ENCODE measurements at places on chromosomes 12 and 14.

DNA sequence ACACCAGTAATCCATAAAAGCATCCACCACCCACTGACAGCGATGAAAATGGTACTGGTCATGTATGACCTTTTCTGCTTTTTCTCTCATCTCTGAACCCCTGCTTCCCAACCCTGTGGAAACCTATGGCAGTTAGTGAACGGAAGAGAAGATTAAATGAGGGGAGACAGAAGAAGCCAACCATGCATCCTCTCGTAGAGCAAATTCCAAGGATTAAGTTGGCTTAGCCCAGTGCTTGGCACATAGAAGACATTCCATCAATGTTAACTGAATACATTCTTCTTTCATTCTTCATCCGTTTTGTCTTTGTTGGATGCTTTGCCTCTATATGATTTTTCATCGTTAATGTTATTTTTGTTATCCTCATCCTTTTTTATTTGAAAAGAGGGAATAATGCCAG is 339.7 kb upstream of the FLRT2 start:
- no peak for DNase-seq

DNA sequence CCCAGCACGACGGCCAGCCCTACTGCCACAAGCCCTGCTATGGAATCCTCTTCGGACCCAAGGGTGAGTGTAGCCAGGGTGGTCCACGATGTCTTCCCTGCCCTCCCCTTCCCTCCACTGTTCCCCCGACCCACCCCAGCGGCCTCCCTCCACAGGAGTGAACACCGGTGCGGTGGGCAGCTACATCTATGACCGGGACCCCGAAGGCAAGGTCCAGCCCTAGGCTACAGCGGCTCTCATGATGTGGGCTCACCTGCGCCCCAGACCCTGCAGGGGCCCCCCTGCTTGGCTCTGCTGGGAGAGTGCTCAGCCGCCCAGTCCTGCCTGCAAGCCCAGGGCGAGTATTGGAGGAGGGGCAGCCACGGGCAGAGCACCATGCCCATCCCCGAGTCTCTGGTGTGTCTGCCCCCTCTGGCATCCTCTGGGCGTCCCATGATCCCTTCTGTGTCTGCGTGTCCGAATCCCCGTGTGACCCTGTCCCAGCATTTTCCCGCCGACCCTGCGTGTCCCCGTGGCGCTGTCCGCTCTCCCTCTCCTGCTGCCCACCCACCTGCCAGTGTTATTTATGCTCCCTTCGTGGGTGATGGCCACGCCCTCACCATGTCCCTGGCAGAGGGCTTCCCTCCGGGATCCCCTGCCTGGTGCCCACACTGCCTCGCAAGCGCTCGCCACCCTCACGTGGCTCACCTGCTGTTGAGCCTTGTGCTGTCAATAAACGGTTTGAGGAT is 5.0 kb downstream of the CRIP2 start:
- no peak for DNase-seq

GRCh38 chr14:33342299-33342974 is 403.8 kb downstream of the NPAS3 start:
- no peak for DNase-seq

DNA sequence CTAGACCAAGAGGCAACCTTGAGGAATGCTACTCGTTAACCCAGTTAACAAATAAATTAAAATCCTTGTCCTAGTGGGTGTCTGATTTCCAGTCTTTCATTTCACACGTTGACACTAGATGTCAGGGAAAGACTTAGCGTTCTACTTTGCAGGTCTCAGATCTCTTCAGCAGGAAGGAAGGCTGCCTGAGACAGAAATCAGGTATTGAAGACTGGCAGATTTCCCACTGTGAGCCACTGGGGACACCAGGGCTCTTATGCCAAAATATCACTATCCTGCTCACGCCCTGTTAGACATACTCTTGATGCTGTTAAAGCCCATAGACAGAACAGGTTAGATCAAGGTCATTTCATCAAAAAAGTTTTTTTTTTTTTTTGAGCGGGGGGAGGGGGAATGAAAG is 33.0 kb downstream of the EMP1 start:
- DNase-seq, result no peak

GRCh38 chr14:44168566-44168965 is 338.5 kb downstream of the FSCB start:
- no peak for DNase-seq

DNA sequence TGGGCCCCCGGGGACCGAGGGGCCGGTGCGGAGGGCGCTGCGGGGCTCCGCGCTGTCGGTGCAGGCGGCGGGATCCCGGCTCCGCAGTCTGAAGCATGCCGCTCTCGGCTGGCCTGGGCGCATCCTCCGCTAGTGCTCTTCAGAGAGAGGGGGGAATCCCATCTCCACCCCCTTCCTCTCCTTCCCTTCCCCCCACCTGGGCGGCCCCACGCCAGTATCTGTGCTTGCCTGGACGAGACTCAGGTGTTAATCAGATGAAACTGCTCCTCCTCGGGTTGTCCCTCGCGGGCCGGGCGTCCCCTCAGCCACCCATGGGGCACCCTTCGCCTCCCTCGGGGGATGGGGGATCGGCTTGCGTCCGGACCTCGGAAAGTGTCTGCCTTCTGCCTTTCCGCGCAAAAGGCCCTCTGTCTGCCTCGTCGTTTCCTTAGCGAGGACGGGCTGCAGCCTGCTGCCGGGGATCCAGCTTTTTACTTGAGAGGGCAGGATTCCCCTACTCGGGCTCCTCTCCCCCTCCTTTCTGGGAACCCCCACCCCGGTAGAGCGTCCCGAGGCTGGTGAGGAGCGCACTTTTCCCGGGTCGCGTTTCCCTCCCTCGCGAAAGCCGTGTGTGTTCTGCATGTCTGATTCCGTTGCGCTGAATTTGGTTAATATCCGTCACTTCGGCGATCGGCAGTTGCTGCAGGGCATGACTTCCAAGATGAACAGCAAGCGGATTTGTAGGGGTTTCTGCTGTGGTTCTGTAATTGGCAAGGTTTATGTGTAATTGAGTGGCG is 1.1 kb downstream of the GPHN start:
- DNase-seq, result no peak

DNA sequence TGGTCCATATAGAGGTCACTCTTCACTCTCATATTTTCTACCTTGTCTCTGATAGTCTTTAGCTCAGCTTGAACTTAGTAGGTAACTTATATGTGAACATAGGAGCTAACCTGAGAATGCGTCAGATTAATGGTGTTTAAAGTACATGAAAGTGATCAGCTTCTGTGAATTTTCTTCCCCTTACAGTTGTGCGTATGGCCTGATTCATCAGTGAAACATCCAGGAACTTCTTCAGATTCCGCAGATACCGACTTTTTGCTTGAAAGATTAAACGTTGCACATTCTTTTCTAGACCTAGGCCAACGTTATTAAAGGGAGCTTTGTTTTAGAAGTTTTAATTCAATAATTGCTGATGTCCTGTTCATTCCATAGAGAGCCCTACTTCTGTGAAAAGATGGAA is 1945.1 kb upstream of the SEL1L start:
- peak; percentile 79 for DNase-seq

DNA sequence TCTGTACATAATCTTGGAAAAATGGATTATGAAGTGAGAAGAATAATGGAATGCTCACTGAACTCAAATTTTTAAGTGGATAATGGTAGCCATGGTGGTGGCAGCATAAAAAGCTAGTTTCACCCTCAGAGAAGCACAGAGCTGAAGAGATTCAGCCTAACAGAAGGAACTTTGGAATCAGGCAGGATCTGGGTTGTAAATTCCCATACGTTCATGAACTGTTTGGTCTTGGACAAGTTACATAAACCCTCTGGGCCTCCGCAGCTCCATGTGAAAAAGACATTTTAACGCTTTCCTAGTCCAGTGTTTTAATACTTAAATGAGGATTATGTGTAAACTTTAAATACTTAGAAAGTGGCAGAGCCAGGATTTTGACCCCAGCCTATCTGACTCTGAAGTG is 26.6 kb downstream of the JKAMP start:
- no peak for DNase-seq

DNA sequence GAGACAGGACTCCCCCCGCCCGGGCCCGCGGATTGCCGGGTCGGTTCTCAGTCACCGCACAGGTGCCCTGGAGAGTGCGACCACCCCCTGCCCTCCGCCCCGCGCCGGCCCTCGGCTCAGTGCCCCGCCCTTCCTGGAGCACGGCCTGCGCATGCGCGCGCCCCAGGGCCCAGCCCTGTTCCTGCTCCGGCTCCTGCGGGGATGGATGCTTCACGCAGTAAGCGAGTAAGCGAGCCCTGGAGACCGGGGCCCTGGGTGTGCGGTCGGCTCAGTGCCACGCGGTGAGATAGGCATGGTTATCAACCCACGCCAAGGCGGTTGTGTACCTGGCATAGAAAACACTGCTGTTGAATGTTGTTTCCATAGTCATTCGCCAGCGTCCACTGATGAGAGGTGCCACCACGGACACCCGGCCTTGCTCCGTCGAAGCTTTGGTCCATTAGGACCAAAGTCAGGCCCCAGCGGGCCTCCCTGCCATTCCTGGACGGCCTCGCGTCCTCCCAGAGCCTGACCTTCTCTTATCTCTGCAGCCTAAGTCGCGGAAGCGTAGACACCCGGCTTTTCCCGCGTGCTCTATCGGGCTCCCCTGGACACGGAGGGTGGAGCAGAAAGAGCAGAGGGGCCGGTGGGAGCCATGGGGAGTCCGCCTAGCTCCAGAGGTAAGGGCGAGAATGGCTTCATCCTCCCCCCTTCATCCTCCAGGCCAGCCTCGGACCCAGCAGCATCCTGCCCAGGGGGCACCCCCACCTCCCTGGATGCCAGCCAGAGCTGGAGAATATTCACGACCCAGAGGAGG is 90.6 kb downstream of the PAPOLA start:
- no peak for DNase-seq

DNA sequence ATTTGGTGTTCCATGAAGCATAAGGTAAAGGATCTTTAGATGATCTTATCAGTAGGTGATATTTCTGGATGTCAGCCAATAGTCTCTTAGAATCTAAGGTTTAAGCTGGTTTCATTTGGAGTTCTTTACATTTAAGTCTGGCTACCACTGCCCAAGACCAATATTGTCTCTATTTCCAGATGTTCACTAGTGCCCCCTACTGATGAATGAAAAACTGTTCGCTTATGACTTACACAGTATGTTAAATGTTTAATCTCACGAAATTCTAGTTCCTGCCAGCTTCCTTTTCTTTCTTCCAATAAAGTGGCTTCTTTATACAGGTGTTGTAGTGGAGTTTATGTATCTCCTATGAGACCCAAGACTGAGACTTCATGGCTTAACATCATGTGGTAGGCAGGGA is 31.8 kb upstream of the MIS18BP1 start:
- no peak for DNase-seq

DNA sequence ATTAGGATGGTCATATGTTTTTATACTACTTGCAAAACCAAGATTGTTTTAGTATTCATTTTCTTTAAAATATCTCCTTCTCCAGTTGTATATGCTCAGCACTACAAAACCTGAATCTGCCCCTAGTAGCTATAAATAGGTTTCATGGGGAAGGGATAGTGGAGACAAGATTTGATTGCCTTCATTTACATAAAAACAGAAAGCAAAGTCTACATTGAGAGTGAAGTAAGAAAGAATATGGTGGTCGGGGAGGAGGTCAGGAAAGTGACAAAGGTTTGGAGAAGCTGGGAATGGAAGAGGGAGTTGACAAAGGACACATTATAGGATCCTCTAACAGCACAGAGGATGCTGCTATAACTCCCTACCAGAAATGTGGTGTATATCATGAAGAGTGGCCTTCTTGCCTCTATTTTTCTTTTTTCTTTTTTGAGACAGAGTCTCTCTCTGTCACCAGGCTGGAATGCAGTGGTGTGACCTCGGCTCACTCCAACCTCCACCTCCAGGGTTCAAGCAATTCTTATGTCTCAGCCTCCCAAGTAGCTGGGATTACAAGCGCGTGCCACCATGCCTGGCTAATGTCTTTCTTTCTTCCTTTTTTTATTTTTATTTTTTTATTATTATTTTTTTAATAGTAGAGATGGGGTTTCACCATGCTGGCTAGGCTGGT is 6.6 kb upstream of the LRP6 start:
- no peak for DNase-seq

- DNase-seq, result no peak
Observed at GRCh38 chr12:119728444-119728745, 60.5 kb downstream of the PRKAB1 start.

DNA sequence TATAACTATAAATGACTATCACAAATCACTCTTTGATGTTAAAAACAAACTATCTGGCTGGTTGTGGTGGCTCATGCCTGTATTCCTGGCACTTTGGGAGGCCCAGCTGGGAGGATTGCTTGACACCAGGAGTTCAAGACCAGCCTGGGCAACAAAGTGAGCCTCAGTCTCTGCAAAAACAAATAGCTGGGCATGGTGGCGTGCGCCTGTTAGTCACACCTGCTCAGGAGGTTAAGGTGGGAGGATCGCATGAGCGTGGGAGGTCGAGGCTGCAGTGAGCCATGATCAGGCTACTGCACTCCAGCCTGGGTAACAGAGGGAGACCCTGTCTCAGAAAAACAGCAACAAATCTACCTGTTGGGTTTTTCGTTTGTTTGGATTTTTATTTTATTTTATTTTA is 5.4 kb downstream of the TXNRD1 start:
- DNase-seq, result no peak

GRCh38 chr12:63752283-63752682 is 27.4 kb upstream of the RXYLT1 start:
- DNase-seq, result no peak

DNA sequence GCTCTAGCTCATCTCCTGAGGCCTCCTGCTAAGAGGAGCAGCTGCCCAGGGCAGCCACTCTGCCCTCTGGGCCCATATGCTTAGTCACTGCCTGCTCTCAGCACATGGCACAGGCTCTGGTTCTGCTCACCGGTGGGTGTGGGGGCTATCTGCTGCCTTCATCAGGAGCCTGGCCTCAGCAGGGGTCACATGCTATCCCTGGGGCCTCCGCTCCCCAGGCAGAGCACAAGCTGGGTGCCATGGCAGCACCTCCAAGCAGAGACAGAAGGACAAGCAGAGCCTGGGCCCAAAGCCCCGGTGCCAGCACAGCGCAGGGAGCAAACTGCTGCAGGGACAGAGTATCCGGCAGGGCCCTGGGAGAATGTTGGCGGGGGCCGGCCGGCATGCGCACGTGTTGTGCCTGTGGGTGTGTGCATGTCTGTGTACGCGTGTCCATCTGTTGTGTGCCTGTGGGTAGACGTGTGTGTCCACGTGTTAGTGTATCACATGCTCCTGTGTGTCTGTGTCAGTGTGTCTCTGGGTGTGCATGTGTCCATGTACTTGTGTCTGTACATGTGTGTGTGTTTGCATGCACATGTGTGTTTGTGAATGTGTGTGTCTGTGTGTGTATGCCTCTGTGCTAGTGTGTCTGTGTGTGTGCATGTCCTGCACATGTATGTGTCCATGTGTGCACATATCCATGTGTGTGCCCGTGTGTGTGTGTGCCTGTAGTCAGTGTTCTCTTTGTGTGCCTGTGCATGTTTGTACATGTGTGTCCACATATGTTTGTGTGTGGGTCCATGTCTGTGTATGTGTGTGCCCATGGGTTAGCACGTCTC is 326.9 kb downstream of the TMEM121 start:
- no peak for DNase-seq
